Memory B cell (primary cell): ENCODE measurements at places on chromosomes 6 and 20.

DNA sequence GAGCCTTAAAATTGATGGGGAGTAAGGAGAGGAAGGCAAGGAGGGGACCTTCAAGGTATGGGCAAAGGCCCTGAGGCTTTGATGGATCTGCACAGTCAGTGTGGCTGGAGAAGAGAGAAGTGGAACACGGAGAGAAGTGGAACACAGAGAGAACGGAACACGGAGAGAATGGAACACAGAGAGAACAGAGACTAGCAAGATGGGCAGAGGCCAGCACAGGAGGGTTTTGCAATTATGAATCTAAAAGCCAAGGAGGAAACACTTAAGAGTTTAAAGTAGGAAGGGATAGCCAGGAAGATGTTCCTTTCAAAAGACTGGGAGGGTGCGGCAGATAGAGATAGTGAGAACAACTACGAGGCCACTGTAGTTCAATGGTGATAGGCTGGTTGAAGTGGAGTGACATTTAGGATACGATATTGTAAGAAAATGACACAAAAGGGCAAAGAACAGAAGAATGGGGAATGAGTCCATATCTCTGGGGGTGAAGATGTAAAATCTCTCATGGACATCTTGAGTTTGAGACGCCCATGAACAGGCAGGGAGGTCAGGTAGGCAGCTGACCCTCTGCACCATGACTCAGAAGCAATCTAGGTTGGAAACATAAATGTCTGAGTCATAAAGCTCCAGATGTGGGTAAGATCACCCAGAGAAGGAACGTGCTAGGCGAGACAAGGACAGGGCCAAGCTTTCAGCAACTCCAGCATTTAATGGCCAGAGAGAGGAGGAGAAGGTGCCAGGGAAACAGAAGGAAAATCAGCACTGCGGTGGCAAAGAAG, 25.4 kb downstream of the ZMYND8 start:
- peak overlapping the region; percentile 56 for H3K27ac ChIP-seq
- H3K36me3 ChIP-seq = peaks cover 26% of the 10 kb centered on the region
- H3K4me3 ChIP-seq = no peak overlapping the region
- H3K27me3 ChIP-seq = no peaks in the 10 kb centered on the region

- H3K27ac ChIP-seq = peak overlapping the region; percentile 41
- H3K4me1 ChIP-seq = peaks cover 35% of the 10 kb centered on the region
- peak overlapping the region; percentile 71 for H3K4me3 ChIP-seq
These were observed 2.3 kb downstream of the SERPINB1 start for GRCh38 chr6:2839195-2839981.

DNA sequence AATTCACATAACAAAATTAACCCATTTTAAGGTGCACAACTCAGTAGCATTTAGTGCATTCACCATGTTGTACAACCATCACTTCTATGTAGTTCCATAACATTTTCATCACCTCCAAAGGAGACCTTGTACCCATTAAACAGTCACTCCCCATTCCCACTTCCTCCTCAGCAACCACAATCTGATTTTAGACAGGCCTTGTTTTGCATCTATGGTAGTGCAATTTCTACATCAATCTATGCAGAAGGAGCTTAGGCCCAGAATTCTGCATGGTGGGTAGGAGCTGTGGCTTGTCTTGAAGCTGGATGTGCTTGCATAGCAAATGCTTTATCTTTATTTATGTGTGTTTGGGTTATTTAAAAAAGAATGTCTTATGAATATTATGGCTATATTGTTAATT, 13.5 kb upstream of the HLA-DQA1 start:
- H3K27ac ChIP-seq = peak overlapping the region; percentile 99
- H3K27me3 ChIP-seq = no peaks in the 10 kb centered on the region
- H3K4me1 ChIP-seq = peaks cover 49% of the 10 kb centered on the region
- H3K4me3 ChIP-seq = peak overlapping the region; percentile 68

- no peak overlapping the region for H3K4me3 ChIP-seq
- no peaks in the 10 kb centered on the region for H3K36me3 ChIP-seq
- H3K27ac ChIP-seq = no peak overlapping the region
- H3K27me3 ChIP-seq = peaks cover 4% of the 10 kb centered on the region
These were observed 15.9 kb upstream of the ADGRF1 start for GRCh38 chr6:47057830-47058540.

DNA sequence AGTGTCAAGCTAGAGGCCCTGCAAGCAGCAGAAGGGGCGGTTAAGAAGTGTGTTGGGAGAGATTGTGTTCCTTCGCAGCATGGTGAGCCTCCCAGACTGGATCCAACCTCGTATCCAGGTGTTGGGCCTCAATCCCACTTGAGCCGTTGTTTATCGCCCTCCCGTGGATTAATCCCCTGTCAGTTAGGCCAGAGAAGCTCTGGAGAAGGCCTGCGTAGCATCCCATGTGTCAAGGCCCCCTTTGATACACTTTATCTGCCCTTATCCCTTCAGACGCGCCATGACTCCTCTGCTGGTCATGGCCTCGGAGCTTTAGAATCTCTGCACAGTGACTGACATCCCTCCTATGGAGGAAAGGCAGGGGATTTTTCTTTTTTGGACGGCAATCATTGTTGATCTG, 181.0 kb downstream of the ZFP64 start:
- DNase-seq = no peak
- no peak overlapping the region for H3K27ac ChIP-seq
- H3K4me3 ChIP-seq = no peak overlapping the region
- no peaks in the 10 kb centered on the region for H3K36me3 ChIP-seq
- H3K4me1 ChIP-seq = no peaks in the 10 kb centered on the region

DNA sequence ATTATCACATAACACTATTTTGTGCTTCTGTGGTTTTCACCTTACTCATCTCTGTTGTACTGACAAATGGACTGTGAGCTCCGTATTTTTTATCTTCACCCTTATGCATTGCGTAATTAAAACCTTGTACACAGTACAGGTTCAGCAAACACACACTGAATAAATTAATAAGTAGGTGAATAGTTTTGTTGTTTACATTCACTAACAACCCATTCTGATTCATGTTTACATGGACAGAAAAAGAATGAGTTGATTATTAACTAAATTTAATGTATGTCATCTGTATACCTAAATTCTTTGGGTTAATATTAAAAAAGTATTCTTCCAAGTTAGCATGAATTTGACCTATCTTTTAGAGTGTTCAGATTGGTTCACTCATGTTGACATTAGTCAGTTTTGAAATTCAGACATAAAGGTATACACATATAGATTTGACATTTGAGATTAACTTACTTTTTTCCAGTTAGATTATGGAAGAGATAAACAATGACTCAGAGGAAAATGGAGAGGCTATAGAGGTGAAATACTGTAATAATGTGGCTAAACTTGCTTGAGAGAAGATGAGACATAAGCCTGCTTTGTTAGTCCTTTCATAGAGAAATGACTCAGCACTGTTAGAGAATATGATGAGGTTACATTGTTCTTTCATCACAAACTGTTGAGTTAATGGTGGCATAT, 541.7 kb upstream of the FLRT3 start:
- no peaks in the 10 kb centered on the region for H3K4me1 ChIP-seq
- H3K27me3 ChIP-seq = no peaks in the 10 kb centered on the region
- no peak for DNase-seq
- no peak overlapping the region for H3K27ac ChIP-seq
- no peak overlapping the region for H3K4me3 ChIP-seq

- H3K27me3 ChIP-seq = no peaks in the 10 kb centered on the region
- peaks cover 38% of the 10 kb centered on the region for H3K4me1 ChIP-seq
- H3K4me3 ChIP-seq = no peak overlapping the region
- no peak for DNase-seq
These were observed 9.7 kb downstream of the ATG5 start for GRCh38 chr6:106315765-106316374.

- DNase-seq = no peak
- H3K4me3 ChIP-seq = no peak overlapping the region
- H3K27me3 ChIP-seq = peaks cover 5% of the 10 kb centered on the region
- no peaks in the 10 kb centered on the region for H3K4me1 ChIP-seq
- H3K27ac ChIP-seq = no peak overlapping the region
These were observed 37.0 kb downstream of the NDUFAF5 start for GRCh38 chr20:13821876-13822275.

- H3K27me3 ChIP-seq = no peaks in the 10 kb centered on the region
- H3K4me3 ChIP-seq = no peak overlapping the region
- DNase-seq = no peak
- H3K4me1 ChIP-seq = peaks cover 64% of the 10 kb centered on the region
- peaks cover 12% of the 10 kb centered on the region for H3K36me3 ChIP-seq
These were observed 25.8 kb downstream of the LY86 start for GRCh38 chr6:6614096-6614982.

GRCh38 chr6:100376103-100376502, 88.6 kb downstream of the SIM1 start:
- no peaks in the 10 kb centered on the region for H3K27me3 ChIP-seq
- no peaks in the 10 kb centered on the region for H3K36me3 ChIP-seq
- no peak overlapping the region for H3K27ac ChIP-seq
- H3K4me1 ChIP-seq = no peaks in the 10 kb centered on the region

DNA sequence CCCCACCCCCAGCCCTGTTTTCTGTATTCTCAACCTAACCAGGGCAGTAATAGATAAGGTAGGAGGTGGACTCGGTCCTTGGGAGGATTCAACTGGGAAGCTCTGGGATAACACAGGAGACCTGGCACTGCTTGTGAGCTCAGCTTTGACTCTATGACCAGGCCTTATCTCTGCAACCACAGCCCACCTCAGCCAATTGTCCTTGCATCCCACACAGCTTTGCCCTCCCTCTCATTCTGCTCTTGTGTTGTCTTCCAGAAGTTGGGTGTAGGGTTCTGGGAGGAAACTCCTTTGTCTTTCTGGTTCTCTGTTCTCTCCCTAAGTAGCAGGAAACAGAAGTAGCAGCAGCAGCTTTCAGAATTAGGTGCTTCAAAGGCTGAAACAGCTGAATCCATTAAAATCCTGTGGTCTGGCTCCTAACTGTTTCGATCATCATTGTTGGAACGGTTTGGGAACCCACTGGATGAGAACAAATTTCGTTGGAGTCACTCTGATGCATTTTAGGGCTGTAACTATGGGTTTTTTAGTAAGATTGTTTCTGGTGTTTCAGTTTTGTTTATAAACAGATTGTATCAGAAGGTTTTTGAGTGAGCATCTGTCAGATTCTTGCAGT, 32.4 kb upstream of the SNX9 start:
- H3K27ac ChIP-seq = no peak overlapping the region
- H3K27me3 ChIP-seq = no peaks in the 10 kb centered on the region
- peaks cover 4% of the 10 kb centered on the region for H3K4me1 ChIP-seq

- no peak overlapping the region for H3K4me3 ChIP-seq
- no peak overlapping the region for H3K27ac ChIP-seq
- peaks cover 2% of the 10 kb centered on the region for H3K4me1 ChIP-seq
- no peaks in the 10 kb centered on the region for H3K36me3 ChIP-seq
- no peak for DNase-seq
These were observed 73.9 kb downstream of the PLG start for GRCh38 chr6:160775792-160776580.

DNA sequence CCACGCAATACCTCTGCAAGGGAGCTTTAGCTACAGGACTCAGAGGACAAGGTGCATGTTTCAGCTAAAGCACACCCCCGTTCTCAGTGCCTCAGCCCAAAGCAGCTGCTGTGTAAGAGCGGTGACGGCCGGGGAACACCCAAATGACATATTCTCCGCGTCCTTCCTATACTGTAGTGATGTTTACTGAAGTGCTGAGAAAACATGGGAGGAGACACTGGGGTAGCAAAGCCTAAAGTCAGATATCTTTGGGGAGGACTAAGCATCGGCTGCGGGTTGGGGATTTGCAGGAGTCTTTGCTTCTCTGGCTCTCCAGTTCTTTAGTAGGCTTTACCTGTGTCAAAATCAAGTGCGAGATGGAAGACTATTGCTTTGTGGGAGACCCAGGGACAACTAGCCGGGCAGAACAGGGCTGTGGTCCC, 1.7 kb downstream of the SLC22A23 start:
- no peak overlapping the region for H3K4me3 ChIP-seq
- H3K4me1 ChIP-seq = peaks cover 5% of the 10 kb centered on the region
- no peak overlapping the region for H3K27ac ChIP-seq
- DNase-seq = peak; percentile 19

- no peaks in the 10 kb centered on the region for H3K27me3 ChIP-seq
- H3K4me3 ChIP-seq = peak overlapping the region; percentile 70
- no peaks in the 10 kb centered on the region for H3K36me3 ChIP-seq
- H3K27ac ChIP-seq = peak overlapping the region; percentile 92
- DNase-seq = peak; percentile 54
These were observed 16.6 kb upstream of the CCDC167 start for GRCh38 chr6:37516076-37516919.

GRCh38 chr6:165636402-165637048, 26.5 kb downstream of the PDE10A start:
- no peaks in the 10 kb centered on the region for H3K36me3 ChIP-seq
- no peak for DNase-seq
- H3K4me3 ChIP-seq = no peak overlapping the region
- H3K4me1 ChIP-seq = no peaks in the 10 kb centered on the region
- H3K27ac ChIP-seq = no peak overlapping the region

GRCh38 chr6:160048471-160048870, 73.1 kb upstream of the SLC22A1 start:
- H3K36me3 ChIP-seq = peaks cover 53% of the 10 kb centered on the region
- no peak overlapping the region for H3K4me3 ChIP-seq
- H3K27ac ChIP-seq = no peak overlapping the region
- no peak for DNase-seq

DNA sequence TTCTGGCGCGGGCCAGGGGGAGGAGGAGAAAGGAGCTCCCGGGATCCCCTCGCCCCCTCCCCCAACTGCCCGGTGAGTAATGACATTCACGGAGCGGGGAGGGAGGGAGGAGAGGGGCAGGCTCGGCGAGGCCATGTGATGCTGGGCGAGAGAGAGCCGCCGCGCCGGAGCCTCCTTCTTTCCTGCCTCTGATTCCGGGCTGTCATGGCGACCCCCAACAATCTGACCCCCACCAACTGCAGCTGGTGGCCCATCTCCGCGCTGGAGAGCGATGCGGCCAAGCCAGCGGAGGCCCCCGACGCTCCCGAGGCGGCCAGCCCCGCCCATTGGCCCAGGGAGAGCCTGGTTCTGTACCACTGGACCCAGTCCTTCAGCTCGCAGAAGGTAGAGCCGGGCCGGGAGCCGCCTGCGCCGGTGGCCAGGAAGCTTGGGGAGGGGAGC, at the start of gene GDAP1L1:
Gene GDAP1L1, plus strand, starts transcription at position 178 of the 441 bp plus-strand sequence. Its CDS starts 27 bp downstream, at position 205.
- peaks cover 13% of the 10 kb centered on the region for H3K27me3 ChIP-seq
- no peak within 1 kb of the TSS for H3K27ac ChIP-seq
- DNase-seq = no peak
- H3K4me1 ChIP-seq = no peaks in the 10 kb centered on the region
- peaks cover under 1% of the 10 kb centered on the region for H3K36me3 ChIP-seq
- no peak within 1 kb of the TSS for H3K4me3 ChIP-seq
